ENCODE measurements at places on chromosomes 2 and 18.

DNA sequence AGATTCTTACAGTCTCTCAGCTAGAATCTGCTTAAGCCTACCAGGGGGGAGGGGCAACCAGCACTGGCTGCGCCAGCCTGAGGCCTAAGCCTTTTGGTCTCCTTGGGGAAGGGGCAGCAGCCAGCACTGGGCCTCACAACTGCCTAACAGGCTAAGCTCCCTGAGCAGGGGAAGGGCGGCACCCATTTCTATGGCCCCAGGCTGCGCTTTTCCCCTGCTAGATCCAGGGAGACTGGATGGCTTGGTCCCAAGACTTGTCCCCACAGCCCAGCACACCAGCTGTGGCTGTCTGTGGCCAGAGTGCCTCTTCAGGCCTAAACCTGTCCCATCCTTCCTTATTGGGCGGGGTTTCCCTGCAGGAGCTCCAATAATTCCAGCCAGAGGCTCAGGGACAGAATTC, 1230.3 kb upstream of the CRIM1 start:
- no peak for DNase-seq

DNA sequence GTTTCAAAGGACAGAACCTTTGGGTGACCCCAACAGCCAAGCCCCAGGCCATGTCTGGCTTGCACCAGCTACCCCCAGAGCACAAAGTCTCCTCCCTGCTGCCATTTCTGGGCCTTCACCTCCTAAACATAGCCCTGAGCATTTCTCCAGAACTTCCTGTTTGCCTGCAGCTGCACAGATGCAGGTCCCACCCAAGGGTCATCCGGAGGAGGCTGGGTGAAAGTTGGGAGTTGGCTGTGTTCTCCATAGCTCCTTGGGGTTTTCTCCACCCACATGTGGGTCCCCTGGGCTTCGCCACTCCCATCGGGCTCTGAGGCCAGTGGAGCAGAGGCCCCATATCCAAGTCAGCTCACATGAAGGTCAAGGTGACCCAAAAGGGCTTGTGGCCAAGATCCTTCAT, 4.3 kb downstream of the TNP1 start:
- DNase-seq = no peak

DNA sequence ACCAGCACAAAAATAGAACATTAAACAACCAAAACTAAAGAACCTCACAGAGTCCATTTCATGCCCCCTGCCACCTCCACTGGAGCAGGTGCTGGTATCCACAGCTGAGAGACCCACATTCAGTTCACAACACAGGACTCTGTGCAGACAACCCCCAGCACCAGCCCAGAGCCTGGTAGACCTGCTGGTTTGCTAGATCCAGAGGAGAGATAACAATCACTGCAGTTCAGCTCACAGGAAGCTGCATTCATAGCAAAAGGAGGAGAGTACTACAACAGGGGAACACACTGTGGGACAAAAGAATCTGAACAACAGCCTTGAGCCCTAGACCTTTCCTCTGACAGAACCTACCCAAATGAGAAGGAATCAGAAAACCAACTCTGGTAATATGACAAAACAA, 326.7 kb downstream of the METTL4 start:
- DNase-seq = no peak

- no peak for DNase-seq
These were observed 152.3 kb downstream of the DTNB start for GRCh38 chr2:25521126-25521525.

- no peak for DNase-seq
These were observed 151.2 kb downstream of the NDUFA10 start for GRCh38 chr2:239873656-239874635.

DNA sequence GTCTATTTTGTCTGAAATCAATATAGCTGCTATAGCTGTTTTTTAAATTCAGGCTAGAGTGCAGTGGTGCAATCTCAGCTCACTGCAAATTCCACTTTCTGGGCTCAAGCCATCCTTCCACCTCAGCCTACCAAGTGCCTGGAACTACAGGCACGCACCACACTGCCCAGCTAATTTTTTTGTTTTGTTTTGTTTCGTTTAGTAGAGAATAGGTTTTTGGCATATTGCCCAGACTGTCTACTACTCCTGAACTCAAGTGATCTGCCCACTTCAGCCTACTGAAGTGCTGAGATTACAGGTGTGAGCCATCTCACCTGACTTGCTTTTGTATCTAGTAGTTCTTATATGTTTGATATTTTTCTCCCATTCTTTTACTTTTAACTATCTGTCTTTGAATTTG, 259.7 kb downstream of the CDH19 start:
- DNase-seq = no peak

- DNase-seq = no peak
These were observed 123.5 kb downstream of the MYO5B start for GRCh38 chr18:50071397-50071796.

GRCh38 chr2:133229974-133230373, 338.3 kb downstream of the NCKAP5 start:
- no peak for DNase-seq
